ENCODE measurements at places on chromosomes 11 and 22.

DNA sequence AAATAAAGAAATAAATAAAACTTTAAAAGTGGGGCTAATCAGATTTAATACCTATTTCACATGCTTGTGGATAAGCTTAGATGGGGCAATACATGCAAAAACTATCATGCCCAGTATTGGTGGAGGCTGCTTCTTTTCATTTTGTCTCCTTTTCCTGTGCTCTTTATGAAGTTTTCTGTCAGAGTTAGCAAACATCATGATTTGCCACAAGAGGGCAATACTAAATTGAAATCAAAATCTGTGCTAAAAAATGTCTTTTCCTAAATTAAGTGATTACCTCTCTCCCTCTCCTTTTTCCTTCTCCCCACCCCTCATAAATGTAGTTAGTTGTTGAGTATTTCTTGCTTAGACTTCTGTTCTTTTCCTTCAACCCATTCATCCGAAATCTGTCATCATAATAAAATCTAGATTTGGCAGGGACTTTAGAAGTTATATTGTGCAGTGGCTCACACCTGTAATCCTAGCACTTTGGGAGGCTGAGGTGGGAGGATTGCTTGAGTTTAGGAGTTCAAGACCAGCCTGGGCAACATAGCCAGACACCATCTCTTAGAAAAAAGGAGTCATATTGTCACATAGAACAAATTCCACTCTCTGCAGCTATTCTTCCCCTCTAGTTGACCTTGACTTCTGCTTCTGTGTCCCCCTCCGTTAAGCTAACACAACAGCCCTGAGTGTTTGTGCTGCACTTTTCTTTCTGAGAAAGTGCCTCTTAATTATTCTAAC, 4.7 kb upstream of the ARHGAP42 start:
- peaks cover 9% of the 10 kb centered on the region for H3K27me3 ChIP-seq
- no peak overlapping the region for H3K4me3 ChIP-seq
- no peaks in the 10 kb centered on the region for H3K36me3 ChIP-seq
- peak; percentile 65 for DNase-seq
- no peak overlapping the region for H3K27ac ChIP-seq

- H3K36me3 ChIP-seq: no peaks in the 10 kb centered on the region
- H3K27me3 ChIP-seq: no peaks in the 10 kb centered on the region
- H3K4me3 ChIP-seq: no peak overlapping the region
- no peak overlapping the region for H3K27ac ChIP-seq
These were observed 20.2 kb downstream of the IGLL5 start for GRCh38 chr22:22907551-22908494.

GRCh38 chr11:9210922-9211320, 54.2 kb downstream of the DENND5A start:
- no peak overlapping the region for H3K4me3 ChIP-seq
- no peaks in the 10 kb centered on the region for H3K36me3 ChIP-seq
- no peaks in the 10 kb centered on the region for H3K4me1 ChIP-seq
- no peak for DNase-seq

DNA sequence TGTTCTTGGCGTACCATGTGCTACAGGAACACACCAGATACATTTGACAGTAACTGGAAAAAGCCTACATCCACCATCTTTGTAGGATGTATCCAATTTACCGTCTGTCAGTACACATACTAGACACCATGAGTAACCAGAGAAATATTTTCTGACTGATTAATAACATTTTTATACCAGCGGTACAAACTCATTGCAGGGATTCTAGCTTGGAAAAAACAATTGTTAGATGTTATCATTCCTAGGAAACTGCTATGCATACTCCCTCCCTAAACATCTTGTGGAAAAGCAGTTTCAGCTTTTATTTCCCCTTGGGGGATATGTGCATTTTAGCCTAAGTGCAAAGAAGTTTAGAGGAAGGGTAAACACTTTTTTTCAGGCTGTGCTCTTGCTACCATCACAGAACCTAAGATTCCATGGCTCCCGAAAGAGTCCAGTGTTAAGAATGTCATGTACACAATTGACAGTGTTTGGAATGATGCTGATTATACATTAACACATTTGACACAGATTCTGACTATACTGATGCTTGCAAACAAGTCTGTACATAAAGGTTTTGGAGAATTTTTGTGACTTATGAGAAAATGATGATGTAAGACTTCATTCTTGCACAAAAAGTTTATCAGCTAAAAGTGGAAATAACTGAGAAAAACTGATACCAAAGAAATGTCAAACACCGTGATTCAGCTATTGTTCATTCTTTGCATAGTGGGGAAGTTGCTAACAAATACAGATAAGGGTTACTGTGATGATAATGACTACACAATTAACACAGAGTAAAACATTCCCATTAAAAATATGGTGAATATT, 23.7 kb downstream of the NCF4 start:
- H3K4me1 ChIP-seq: no peaks in the 10 kb centered on the region
- peaks cover 4% of the 10 kb centered on the region for H3K27me3 ChIP-seq
- H3K27ac ChIP-seq: no peak overlapping the region
- H3K4me3 ChIP-seq: no peak overlapping the region

- H3K36me3 ChIP-seq: no peaks in the 10 kb centered on the region
- no peak overlapping the region for H3K27ac ChIP-seq
- no peaks in the 10 kb centered on the region for H3K27me3 ChIP-seq
- DNase-seq: peak; percentile 42
These were observed 5.8 kb upstream of the GCAT start for GRCh38 chr22:37801946-37802309.
